ENCODE measurements at places on chromosomes 2 and 18.
A peak's percentile ranks its signal among the peaks of the same experiment; 100 is the strongest.

- DNase-seq: no peak
Observed at GRCh38 chr18:13438507-13439056, 220.0 kb downstream of the LDLRAD4 start.

- DNase-seq: no peak
Observed at GRCh38 chr2:96107708-96108065, 8.7 kb downstream of the ADRA2B start.

DNA sequence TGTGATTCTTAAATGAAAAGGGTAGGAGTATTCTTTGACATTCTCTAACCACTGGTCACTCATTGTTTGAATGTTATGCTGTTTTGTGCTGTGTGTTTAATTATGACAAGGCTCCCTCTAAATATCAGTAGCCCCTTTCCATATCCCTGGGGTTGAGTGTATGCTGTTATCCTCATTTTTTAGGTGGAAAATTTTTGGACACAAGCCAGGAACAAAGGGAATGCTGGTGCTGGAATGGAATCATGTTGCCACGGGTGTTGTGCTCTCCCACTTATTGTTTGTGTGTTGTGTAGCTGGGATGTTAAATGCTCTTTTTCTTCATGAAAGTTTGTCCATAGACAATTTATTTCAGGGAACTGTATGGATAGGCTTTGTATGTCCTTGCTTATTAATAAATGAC, 43.3 kb downstream of the ZNF532 start:
- DNase-seq: no peak

GRCh38 chr2:233455491-233455890, 101.2 kb downstream of the DGKD start:
- no peak for DNase-seq

DNA sequence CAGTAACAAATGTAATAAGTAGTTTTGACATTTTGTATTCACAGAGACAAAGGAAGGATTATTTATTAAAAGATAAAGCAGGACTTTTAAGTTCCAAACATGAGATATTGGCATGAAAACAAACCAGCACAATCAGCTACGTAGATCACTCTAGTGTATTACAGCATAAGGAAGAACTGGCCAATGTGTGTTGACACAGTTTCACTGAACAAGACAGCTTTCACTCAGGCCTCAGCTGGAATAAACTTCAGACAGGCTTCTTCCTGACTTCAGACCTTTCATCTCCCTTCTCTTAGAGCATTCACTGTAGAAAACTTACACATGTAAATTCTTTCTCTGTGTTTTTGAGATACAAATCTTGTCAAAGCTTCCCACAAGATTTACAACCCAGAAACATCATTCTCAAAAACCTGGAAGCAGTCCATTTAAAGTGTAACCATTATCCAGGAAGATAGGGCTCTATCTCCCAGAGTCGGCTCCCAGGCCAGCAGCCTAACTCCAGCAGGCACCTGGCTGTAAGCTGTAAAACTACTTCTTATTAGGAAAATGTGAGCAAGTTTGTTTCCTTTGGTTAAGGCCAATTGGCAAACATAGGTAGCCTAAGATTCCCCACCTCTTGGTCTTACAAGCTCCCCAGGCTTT, 768.3 kb upstream of the CDH7 start:
- DNase-seq: no peak

- DNase-seq: no peak
Observed at GRCh38 chr18:63283305-63284094, 36.1 kb downstream of the BCL2 start.

GRCh38 chr2:241804326-241805229, 4.4 kb upstream of the NEU4 start:
- no peak for DNase-seq

- DNase-seq: no peak
Observed at GRCh38 chr2:3021720-3022119, 355.9 kb downstream of the EIPR1 start.

DNA sequence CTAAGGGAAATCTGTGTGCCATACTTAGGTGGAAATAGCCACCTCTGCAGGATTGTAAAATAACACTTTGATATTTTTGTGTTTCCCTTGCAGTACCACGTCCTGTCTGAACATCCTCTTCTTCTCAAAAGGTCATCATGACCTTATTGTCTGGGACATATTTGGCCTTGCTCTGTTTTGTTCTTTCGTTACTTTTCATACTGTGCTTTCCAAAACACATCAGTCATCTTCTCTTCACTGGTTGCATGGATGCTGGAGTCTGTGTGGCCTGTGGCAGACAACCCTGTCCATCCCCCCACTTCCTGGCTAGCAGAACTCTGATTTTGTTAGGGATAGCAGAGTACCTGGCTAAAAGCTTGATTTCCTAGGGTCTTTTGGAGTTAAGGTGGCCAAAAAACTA, 9.4 kb upstream of the GREB1 start:
- no peak for DNase-seq

GRCh38 chr2:63698786-63699548, 110.2 kb downstream of the MDH1 start:
- no peak for DNase-seq

DNA sequence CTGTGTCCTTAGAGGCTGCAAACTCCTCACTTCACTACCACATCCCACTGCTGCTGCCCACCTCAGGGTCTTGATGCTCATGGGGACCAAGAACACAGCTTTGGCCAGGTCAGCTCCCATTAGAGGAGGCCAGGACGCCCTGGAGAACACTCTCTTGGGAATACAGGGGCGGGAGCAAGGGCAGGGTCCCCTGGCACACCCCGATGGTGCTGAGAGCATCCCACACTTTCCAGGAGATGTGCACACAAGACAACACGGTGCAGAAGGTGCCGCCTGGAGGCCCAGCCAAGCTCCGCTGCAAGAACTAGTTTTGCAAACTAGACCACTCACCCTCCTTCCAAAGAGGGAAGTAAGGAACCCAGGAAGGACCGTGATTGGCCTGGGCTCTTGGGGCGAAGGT, 304.4 kb upstream of the SALL3 start:
- DNase-seq: no peak

DNA sequence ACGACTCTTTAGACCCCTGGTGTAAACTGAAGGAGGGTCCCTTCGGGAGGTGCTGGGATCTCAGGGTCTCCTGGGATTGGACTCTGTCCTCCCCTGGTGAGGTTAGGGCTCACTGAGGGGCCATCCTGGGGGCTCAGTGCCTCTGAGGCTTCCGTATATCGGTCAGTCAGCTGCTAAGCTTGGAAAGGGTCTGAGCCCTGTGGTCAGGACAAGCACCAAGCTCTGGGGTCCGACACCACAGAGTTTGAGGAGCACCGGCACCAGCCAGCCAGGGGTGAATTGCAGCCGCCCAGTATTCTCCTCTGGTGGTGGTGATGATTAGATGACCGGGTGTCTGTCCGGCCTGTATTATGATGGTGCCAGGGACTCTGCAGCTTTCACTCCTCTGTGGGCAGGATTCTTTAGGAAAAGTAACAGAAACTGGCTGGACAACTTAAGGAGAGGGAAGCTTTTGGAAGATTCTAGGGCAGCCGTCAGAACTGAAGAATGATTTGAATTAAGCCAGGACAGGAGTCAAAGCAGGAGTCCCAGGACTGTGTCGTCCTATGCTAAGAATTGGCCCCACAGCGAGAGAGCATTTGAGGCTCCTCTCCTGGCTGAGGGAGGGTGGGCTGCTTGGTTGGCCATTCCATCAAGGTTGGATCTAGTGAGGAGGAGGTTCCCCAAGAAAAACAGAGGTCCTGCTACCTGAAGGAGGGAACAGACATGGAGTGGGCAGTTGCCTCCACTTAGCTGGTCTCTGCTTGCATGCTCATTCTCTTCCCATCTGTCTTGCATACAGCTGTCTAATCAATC, 158.6 kb upstream of the HS6ST1 start:
- no peak for DNase-seq

- no peak for DNase-seq
Observed at GRCh38 chr18:2850816-2851215, 4.0 kb downstream of the EMILIN2 start.

DNA sequence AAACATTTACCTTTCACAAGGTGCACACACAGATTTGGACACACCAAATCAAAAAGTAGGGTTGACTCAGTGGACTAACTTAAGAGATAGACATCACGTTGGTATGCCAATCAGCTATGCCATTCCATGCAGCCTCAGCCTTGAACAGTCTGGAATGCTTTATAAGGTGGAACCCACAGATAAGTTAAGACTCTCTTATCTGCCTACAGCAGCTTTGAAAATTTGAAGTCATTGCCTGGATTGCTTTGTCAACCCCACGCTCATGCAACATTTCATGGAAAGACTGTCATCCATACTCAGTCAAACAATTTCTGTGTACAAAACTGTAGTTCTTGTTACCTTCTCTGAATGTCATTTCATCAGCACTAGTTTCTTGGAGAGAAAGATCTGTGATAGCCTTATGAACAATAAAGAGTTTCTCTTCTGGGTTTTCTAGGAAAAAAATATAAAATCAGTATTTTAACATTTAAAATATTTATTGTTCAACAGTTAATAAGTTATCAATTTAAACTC, 1.2 kb downstream of the ERMN start:
- DNase-seq: no peak

GRCh38 chr18:33201509-33201926, 239.0 kb downstream of the CCDC178 start:
- DNase-seq: peak; percentile 74

GRCh38 chr2:77519888-77520506, 2.2 kb downstream of the LRRTM4 start:
- DNase-seq: no peak

All from renal cortex interstitium (tissue), 15 donors.